ENCODE measurements at places on chromosomes 16 and 17.

GRCh38 chr17:70709596-70709995 is 540.3 kb downstream of the KCNJ2 start:
- no peak overlapping the region for H3K4me3 ChIP-seq
- H3K36me3 ChIP-seq = no peaks in the 10 kb centered on the region
- H3K4me1 ChIP-seq = no peaks in the 10 kb centered on the region
- no peaks in the 10 kb centered on the region for H3K27me3 ChIP-seq
- H3K27ac ChIP-seq = no peak overlapping the region
- no peak for DNase-seq

- no peaks in the 10 kb centered on the region for H3K4me1 ChIP-seq
- peak; percentile 79 for DNase-seq
- no peaks in the 10 kb centered on the region for H3K36me3 ChIP-seq
- H3K27ac ChIP-seq = no peak overlapping the region
Measured at GRCh38 chr17:4412933-4413831, 20.6 kb upstream of the SPNS3 start.

- peaks cover 41% of the 10 kb centered on the region for H3K4me1 ChIP-seq
- no peak overlapping the region for H3K4me3 ChIP-seq
- peaks cover 5% of the 10 kb centered on the region for H3K36me3 ChIP-seq
- DNase-seq = no peak
- H3K27ac ChIP-seq = no peak overlapping the region
Measured at GRCh38 chr16:85360323-85361277, 248.3 kb upstream of the CIBAR2 start.

DNA sequence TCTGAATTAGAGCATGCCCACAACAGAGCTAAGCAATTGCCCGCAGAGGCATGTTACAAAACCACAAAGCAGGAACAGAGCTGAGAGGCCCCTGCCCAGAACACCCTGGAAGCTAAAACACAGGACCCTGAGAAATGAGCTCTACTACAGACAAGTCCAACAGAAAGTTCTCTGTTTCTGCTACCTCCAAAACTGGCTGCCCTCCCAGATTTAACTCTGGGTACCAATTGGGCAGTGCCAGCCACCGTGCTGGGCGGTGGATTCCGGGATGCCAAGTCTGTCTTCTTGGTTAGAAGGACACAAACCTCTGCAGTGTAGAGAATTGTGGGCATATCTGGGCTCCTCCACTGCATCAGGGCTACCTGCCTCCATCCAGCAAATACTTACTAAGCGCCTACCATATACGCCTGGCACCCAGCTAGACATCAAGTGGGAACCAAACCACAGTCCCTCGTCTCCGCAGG is 1.0 kb downstream of the CMTM4 start:
- H3K27ac ChIP-seq = peak overlapping the region; percentile 13
- peaks cover 1% of the 10 kb centered on the region for H3K27me3 ChIP-seq
- peaks cover 13% of the 10 kb centered on the region for H3K4me1 ChIP-seq
- 0 out of 2 replicates have a peak, but pooled peaks cover 5% of the 10 kb centered on the region for H3K36me3 ChIP-seq
- no peak for DNase-seq

DNA sequence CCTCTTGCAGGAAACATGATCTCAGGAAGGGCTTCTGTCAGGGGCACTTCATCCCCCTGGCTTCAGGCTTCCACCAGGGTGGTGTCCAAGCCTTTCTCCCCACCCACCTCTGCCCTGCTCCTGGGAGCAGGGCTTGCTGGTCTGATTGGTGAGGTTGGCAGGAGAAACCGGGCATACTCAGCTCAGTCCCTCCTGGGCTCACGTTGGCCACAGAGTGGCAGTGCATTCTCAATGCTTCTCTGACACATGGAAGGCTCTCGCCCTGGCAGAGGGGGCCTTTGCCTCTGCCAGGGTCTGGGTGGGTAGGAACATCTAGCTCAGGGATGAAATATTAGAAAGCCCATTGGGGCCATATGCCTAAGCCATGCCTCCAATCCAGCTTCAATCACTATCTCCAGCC is 142.8 kb downstream of the AXIN2 start:
- no peaks in the 10 kb centered on the region for H3K4me1 ChIP-seq
- H3K36me3 ChIP-seq = no peaks in the 10 kb centered on the region
- H3K27me3 ChIP-seq = peaks cover 4% of the 10 kb centered on the region

GRCh38 chr17:82544431-82545070 is 25.0 kb downstream of the FOXK2 start:
- H3K4me1 ChIP-seq = peaks cover 17% of the 10 kb centered on the region
- H3K27ac ChIP-seq = no peak overlapping the region
- H3K27me3 ChIP-seq = no peaks in the 10 kb centered on the region
- H3K4me3 ChIP-seq = no peak overlapping the region
- DNase-seq = no peak

DNA sequence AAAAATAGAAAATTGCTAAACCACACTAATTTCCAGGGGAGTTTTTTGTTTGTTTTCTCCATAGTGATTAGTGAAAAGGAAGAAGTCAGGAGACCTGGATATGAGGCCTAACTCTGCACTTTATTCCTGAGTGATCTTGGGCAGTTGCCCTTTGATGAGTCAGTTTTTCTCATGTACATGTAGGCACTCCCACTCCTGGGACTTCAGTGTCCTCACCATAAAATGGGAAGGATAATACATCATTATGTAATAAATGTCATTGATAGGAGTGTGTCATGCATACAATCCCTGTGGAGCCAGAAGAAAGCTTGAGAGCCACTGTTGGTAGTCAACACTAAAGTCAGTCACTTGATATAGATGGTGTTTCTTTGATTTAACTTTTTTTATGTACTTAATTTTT is 32.5 kb downstream of the WIPF2 start:
- DNase-seq = peak; percentile 90
- peak overlapping the region; percentile 78 for H3K27ac ChIP-seq
- H3K4me1 ChIP-seq = peaks cover 35% of the 10 kb centered on the region
- peaks cover 2% of the 10 kb centered on the region for H3K27me3 ChIP-seq
- peak overlapping the region; percentile 15 for H3K4me3 ChIP-seq

DNA sequence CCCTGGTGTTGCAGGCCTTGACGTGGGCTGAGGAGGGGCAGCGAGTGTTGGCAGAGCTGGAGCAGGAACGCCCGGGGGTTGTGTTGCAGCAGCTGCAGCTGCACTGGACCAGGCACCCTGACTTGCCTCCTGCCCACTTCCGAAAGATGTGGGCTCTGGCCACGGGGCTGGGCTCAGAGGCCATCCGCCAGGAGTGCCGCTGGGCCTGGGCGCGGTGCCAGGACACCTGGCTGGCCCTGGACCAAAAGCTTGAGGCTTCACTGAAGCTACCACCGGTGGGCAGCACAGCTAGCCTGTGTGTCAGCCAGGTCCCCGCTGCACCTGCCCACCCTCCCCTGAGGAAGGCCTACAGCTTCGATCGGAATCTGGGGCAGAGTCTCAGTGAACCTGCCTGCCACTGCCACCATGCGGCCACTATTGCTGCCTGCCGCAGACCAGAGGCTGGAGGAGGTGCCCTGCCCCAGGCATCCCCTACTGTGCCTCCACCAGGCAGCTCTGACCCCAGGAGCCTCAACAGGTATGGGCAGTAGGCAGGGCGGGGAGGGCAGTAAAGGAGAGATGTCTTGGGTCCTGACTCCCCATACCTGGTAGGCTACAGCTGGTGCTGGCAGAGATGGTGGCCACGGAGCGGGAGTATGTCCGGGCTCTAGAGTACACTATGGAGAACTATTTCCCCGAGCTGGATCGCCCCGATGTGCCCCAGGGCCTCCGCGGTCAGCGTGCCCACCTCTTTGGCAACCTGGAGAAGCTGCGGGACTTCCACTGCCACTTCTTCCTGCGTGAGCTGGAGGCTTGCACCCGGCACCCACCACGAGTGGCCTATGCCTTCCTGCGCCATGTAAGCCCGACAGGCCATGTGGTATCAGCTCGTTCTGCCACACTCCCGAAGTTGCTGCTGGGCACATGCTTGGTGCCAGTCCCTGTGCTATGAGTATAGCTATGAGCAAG is 5.6 kb downstream of the PLEKHG4 start:
- peaks cover 8% of the 10 kb centered on the region for H3K27me3 ChIP-seq
- no peak for DNase-seq
- H3K27ac ChIP-seq = no peak overlapping the region
- H3K36me3 ChIP-seq = peaks cover 13% of the 10 kb centered on the region
- H3K4me1 ChIP-seq = peaks cover 12% of the 10 kb centered on the region

DNA sequence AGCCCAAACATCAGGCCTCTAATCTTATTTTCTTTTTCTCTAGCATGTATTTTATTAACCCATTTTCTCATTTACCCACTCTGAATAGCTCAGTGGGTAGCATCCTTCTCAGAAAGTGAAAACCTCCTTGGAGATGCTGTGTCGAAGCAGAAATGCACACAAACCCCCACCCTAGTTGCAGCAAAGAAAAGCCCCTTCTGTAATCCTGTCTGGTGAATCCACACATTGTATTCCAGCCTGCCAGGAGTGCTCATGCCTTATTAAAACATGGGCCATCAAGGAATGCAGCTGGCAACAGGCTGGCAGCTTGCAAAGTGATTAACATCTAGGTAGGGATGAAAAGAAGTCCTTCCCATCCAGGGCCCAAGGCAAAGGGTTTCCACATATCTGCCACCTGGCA is 39.7 kb upstream of the AXIN2 start:
- no peaks in the 10 kb centered on the region for H3K4me1 ChIP-seq
- no peak overlapping the region for H3K27ac ChIP-seq
- H3K27me3 ChIP-seq = peaks cover 8% of the 10 kb centered on the region
- no peak overlapping the region for H3K4me3 ChIP-seq
- H3K36me3 ChIP-seq = no peaks in the 10 kb centered on the region
- no peak for DNase-seq

GRCh38 chr17:47695429-47696376 is 1.7 kb downstream of the TBKBP1 start:
- H3K4me3 ChIP-seq = peak overlapping the region; percentile 87
- no peaks in the 10 kb centered on the region for H3K36me3 ChIP-seq
- DNase-seq = no peak
- peaks cover 5% of the 10 kb centered on the region for H3K27me3 ChIP-seq

DNA sequence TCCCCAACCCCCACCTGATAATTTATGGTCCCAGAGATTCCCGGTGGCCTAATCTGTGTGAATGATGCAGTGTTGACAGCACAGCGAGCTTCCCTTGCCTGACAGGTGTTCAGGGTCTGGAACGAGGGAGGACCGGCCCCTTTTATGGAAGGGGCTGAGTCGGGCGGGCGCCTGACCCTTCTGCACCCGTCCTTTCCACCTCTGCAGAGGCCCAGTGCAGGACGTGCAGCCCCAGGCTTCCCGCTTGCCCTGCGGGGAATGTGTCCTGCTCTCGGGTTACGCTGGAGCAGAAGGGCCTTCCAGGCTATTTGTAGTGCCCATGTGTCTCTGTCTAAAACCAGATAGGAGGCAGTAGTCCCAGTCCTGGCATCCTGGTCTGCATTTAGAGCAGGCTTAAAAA is 16.2 kb downstream of the SMTNL2 start:
- H3K4me1 ChIP-seq = no peaks in the 10 kb centered on the region
- no peaks in the 10 kb centered on the region for H3K36me3 ChIP-seq
- peaks cover 43% of the 10 kb centered on the region for H3K27me3 ChIP-seq

DNA sequence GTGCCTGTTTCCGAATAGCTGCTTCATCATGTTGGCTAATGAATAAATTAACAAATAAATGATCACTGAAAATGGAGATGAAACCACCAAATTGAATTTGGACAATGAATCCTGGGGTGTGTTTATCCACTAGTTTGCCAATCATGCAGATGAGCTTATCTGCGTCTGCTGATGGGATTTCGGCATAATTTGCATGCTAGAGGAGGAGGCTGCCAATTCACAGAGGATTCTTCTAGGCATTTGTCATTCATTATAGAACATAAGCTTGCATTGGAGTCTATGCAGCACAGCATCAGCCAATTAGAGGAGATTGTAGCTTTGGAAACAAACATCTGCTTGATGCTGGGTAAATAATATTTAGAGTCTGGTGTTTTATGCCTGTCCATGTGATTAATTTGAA is 123.1 kb downstream of the NPIPB5 start:
- peaks cover 7% of the 10 kb centered on the region for H3K27me3 ChIP-seq
- DNase-seq = no peak
- no peak overlapping the region for H3K27ac ChIP-seq
- H3K36me3 ChIP-seq = no peaks in the 10 kb centered on the region
- H3K4me3 ChIP-seq = no peak overlapping the region
- H3K4me1 ChIP-seq = peaks cover 7% of the 10 kb centered on the region

DNA sequence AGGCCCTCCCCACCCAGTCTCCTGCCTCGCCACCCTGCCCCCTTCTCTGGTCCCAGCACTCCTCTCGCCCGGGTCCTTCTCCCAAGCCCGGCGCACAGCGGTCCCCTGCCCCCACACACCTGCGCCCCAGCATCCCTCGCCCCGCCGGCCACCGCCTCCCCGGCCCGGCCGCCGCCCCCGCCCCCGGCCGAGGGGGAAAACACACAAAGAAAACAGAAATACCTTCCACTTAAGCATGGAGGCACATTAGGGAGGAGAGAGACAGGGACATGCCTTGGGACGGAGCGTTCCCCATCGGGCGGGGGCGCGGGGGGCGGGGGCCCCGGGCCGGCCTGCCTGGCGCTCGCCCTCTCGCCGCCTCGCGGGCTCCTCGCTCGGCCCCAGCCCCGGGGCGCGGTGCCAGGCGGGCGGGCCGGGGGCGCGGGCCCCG is 326 bp downstream of the SRCIN1 start:
- no peak overlapping the region for H3K27ac ChIP-seq
- H3K4me3 ChIP-seq = peak overlapping the region; percentile 11
- H3K27me3 ChIP-seq = peaks cover 41% of the 10 kb centered on the region
- no peak for DNase-seq

GRCh38 chr16:56930486-56931270 is 1.3 kb upstream of the HERPUD1 start:
- peaks cover 13% of the 10 kb centered on the region for H3K27me3 ChIP-seq
- DNase-seq = no peak
- H3K4me3 ChIP-seq = peak overlapping the region; percentile 99
- peaks cover 23% of the 10 kb centered on the region for H3K4me1 ChIP-seq
- peak overlapping the region; percentile 95 for H3K27ac ChIP-seq

DNA sequence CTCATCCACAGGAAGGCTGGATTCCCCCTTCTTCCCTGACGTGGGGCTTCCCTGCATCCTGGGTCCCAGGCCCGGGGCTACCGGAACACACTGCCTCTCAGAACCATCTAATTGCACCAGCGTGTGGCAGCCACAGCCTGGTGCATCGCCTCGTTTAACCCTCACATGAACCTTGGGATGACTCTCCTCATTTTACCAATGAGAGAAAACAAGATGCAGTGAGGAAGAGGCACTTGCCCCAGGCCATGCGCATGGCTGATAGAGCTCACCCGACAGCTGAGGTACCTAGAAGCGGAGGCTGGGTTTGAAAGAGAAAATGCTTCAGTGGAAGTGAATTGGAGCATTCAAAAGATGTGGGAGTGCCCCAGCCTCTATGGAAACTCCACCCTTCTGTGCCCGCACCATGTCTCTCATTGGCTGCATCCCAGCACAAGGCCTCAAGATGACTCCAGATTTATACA is 162.3 kb downstream of the KATNIP start:
- no peaks in the 10 kb centered on the region for H3K27me3 ChIP-seq
- no peak overlapping the region for H3K27ac ChIP-seq
- no peak overlapping the region for H3K4me3 ChIP-seq
- no peaks in the 10 kb centered on the region for H3K4me1 ChIP-seq
- DNase-seq = no peak

Data from HFFc6 (cell line).